ENCODE measurements at places on chromosomes 5 and 9.

DNA sequence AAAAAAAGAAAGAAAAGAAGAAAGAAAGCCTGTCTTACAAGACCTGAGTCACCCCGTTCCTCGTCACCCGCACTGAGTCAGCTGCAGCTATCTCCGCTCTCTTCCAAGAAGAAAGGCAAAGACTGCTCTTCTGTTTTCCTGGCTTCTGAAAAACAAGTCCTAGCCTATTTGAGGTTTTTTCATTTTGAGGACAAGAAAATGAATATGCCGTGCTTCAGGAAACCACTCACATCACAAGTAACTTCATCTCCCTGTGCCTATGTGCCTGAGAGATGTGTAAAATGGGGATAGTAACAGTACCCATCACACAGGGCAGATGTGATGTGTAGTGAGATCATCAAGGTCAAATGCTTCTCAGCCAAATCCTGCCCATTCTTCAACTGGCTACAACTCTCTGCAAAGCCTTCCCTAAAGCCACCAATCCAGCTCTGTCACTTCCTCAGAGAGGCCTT is 78.4 kb downstream of the GLDC start:
- peak; percentile 70 for DNase-seq

DNA sequence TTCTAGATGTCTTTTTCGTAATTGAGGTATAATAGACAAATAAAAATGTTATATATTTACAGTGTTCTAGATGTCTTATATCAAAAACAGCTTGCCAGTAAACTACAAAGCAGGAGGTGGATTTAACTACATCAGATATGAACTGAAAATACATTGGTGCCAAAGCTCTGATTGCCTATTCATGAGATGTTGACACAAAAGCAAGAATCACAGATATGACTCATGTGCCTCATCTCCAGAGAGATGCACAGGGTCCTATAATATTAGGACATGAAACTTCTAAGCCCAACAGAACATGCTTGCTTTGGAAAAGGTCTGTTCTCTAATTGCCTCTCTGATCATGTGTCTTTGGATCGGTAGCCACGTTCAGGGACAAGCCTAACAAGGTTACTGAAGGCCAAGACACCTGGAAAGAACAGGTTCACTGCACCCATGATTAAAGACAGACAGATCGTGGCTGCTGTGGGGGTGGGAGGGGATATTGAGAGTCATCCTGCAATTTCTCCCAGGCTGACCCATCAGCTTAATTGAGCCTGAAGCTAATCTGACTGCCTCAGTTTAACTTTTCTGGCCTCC is 16.8 kb downstream of the ABCA1 start:
- DNase-seq = no peak

- DNase-seq = no peak
Observed at GRCh38 chr9:130368631-130369103, 76.1 kb upstream of the ASS1 start.

DNA sequence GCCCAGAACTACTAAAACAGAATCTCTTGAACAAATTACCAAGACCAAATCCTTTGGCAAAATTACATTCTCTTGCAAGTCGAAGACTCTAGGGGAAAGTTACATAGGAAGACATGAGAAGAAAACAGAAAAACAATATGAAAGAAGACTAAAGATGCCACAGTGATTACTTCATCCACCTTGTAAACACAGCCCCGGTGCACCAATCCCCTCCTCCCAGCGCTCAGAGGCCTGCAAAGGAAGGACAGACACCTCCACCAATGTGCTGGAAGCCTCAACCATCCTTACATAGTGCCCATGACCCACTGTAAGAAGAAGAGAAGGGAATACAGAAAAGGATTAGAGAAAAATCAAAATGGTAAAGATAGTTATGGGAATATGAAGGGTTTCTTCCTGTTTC is 218.5 kb downstream of the SPOCK1 start:
- no peak for DNase-seq

DNA sequence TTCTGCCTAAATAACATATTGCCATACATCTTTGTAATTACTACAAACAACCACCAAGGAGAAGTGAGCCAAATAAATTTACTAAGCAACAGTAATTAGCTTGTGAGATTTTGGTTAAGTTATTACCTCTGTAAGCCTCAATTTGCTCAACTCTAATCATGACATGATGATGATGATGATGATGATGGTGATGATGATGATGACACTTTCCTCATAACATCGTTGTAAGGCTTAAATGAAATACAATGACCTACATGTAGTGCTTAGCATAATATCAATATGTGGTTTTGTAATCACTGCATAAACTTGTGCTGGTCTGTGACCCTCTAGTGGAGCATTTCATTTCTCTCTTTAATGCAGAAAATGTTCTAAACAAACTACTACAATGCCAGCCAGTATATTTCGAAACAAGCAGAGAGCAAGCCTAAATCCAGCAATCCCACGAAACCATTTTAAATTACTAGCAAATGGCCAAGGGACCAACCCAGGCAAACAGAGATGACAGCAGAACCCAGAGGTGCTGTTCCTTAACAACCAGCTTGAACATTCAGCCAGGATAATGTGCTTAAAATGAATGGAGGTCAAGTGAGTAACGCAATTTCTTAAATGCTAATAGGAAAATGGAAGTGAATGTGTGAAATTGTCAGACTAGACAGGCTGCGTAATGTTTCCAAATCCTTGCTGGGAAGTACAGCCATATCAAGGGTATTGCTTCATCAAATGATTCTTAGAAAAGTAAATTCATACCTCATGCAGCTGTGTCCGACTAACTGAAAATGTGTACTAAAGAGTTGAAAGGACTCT is 281.9 kb upstream of the PUM3 start:
- no peak for DNase-seq

DNA sequence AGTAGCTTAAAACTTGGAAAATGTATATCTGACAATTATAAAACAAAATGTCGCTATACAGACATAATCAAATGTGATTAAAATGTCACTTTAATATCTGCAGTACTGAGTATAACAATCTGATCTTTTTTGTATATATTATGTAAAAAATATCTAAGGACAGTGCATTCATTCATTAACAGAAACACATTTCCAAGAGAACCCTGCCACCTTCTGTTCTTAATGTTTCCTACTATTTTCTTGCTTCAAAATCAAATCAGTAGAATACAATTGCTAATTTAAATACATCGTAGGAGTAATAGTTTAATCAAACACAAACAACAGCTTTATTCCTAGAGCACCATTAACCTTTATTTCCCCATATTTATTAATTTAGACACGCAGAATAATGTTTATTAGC is 142.6 kb upstream of the ST8SIA4 start:
- no peak for DNase-seq

- peak; percentile 18 for DNase-seq
Observed at GRCh38 chr5:57715296-57715695, 232.7 kb upstream of the ACTBL2 start.

- peak; percentile 24 for DNase-seq
Observed at GRCh38 chr9:135504262-135505243, 4.1 kb downstream of the MRPS2 start.

DNA sequence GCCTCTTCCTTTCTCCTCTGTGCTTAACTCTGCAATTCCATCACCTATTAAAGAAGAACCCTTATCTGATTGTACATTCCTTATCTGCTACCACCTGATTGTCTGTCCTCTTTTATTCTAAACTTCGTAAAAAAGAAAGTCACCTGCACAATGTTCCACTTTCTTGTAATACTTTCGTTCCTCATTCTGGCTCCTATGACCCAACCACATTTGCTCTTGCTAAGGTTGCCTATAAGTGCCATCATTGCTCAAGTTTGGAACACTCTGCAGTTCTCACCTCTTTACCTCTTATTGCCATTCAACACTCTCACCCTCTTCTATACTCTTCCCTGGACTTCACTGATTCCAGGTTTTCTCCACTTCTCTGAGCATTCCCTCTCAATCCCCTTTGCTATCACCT is 10.1 kb downstream of the TAF1L start:
- no peak for DNase-seq

DNA sequence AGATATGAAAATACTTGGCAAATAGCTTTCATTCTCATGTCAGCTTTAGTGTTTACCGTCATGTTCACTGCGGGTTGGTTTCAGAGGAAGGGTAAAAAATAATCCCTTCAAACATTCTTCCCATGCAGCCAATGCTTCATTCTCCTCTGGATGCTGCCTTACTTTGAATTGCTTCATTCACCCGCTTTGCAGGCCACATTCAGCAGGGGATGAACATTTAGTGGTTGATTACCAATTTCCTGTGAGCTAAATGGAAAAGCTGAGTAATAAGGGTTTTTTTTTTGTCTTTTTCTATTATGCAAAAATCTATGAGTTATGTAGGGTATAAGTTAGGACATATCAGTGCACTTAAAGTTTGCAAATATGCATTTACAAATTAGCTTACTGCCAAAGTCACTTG is 96.3 kb upstream of the MEF2C start:
- no peak for DNase-seq

GRCh38 chr5:141883184-141883891 is 5.1 kb upstream of the PCDH1 start:
- DNase-seq = no peak

DNA sequence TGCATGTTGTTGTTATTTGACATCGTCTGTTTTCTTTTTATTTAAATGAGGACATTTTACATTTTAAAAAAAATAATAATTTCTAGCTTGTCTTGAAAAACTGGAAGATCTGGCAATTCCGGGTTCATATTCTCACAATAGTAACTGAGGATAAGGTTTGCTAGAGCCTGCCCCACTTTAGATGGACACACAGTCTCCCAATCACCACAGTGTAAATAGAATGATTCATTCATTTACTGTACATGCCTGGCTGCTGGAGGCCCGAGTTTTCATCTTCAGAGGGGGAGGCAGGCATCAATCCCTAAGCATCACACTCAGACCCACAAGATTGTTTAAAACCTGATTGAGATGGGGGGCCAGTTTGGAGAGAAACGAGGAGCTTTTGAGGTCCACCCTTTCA is 2039.7 kb upstream of the WWC1 start:
- no peak for DNase-seq

DNA sequence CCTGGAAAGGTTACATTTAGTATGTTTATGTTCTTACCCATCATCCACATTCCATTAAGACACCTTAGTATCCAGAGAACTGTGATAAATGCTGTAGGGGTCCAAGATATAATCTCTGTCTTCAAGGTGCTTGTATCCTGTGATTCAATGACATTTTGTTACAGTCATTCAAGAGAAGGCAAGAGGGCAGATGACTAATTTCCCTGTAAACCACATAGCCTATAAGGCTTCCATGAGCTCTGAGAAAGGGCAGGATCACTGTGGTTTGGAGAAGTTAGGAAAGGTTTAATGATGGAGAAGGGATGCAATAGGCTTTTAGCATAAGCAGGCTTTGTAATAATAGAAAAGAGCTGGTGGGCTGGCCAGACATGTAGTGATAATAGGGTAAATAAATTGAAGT is 40.0 kb downstream of the PAPPA start:
- DNase-seq = peak; percentile 38

- no peak for DNase-seq
Observed at GRCh38 chr9:4365055-4365454, 65.2 kb upstream of the GLIS3 start.

- no peak for DNase-seq
Observed at GRCh38 chr9:124045076-124045829, 33.7 kb downstream of the LHX2 start.

DNA sequence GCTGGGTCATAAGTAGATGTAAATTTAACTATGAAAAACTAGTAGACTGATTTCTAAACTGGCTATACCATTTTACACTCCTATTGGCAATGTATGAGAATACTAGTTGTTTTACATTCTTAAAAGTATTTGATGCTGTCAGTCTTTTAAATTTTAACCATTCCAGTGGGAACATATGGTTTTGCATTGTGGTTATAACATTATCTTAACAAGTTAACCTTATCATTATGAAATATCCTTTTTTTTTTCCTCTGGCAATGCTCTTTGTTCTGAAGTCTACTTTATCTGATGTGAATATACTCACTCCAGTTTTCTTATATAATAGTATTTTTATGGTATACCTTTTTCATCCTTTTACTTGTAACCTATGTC is 548.9 kb upstream of the CLINT1 start:
- DNase-seq = no peak

GRCh38 chr5:29240379-29240778 is 1953.1 kb upstream of the CDH6 start:
- DNase-seq = peak; percentile 51

GRCh38 chr5:169176709-169177694 is 123.9 kb downstream of the SLIT3 start:
- no peak for DNase-seq

- DNase-seq = no peak
Observed at GRCh38 chr9:120532475-120532874, 47.5 kb downstream of the CDK5RAP2 start.

GRCh38 chr5:113524927-113525326 is 11.4 kb downstream of the YTHDC2 start:
- DNase-seq = no peak

DNA sequence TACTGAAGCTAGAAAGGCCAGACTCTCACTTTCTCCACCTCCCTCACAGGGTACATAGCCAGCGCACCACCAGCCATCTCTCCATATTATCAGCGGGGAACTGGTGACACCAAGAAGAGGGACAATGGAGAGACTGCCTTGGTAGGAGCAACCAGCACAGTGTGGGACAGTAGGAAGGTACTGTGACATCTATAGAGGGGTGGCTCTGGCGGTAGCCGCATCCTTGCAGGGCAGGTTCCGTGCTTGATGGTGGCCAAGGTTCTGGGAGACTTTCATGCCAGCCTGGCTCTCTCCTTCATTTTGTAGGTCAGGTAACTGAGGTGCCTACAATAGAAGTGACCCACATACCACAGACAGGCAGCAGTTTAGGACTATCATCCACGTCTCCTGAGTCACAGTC is 65.5 kb upstream of the SMIM23 start:
- no peak for DNase-seq

- DNase-seq = no peak
Observed at GRCh38 chr5:150789450-150789849, 10.9 kb downstream of the SMIM3 start.

DNA sequence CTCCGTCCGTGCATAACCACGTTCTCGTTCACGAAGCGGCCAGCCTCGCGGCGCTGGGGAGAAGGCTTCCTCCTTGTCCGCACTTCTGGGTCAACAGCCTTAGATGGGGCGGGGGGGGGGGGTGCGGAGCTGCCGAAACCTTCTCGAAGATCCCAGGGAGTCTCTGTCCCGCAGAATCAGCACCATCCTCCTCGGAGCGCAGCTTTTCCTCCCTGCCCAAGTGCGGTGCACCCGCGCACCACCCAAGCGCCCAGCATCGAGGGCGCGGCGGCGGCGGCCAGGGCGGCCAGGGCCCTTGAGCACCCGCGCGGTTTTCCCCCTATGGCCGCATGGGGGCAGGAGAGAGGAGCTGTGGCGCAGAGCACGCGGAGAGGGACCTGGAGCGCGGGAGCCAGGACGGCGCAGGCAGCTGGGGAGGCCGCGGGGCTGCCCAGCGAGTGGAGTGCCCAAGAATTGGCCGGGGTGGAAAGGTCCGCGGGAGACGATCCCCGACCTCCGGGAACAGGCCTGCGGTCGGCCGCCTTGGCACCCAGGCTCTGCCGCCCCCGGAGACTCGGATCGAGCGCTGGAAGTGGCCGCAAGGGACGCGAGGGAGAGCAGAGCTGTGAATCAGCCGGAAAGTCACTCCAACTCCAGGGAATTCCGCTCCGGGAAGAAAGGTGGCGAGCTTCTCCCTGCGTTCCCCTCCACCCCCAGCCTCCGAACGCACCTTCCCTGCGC is 43.1 kb downstream of the TMEM174 start:
- DNase-seq = peak; percentile 75

- DNase-seq = no peak
Observed at GRCh38 chr5:126872561-126873354, 95.8 kb downstream of the LMNB1 start.

GRCh38 chr5:96781031-96781971 is 26.4 kb downstream of the ERAP1 start:
- peak; percentile 25 for DNase-seq
